Uterus (tissue), 4 donors: ENCODE measurements at places on chromosomes 6 and 20.

DNA sequence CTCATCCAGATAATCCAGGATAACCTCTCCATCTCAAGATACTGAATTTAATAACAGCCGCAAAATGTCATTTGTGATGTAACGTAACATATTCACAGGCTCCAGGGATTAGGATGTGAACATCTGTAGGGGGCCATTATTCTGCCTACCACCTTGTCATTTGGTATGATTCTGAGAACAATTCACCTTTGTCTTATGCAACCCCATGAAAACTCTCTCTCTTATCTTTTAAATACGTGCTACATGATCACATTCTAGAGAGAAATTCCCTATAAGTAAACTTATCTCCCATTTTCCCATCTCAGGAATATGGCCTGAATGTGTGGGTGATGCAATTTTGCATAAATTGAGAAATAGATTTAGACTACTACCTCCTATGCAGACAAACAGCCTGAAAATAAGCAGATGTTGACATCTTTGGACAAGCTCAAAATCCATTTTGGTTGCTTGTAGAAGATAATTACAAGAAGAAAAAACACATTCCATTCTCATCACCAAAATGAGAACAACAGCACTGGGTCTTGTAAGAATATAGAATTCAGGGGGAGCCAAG, 255.4 kb upstream of the STXBP5 start:
- DNase-seq, result no peak

DNA sequence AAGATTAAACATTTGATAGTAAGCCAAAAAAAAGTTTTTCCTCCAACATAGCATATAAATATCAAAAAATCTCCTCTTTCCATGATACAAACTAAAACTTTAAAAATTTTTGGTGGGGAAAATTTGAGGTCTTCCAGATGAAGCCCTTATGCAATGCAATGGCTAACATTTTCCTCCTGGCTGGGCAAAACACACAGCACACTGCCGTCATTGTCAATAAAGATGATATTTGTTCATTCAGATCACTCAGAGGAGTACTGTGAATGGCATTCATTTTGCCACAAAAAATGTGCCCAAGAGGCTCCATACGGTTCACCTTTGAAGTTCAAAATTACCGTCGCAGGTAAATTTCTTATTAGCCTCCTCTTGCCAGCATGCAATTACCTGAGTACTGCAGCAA, 33.9 kb upstream of the FBXO9 start:
- DNase-seq, result no peak

DNA sequence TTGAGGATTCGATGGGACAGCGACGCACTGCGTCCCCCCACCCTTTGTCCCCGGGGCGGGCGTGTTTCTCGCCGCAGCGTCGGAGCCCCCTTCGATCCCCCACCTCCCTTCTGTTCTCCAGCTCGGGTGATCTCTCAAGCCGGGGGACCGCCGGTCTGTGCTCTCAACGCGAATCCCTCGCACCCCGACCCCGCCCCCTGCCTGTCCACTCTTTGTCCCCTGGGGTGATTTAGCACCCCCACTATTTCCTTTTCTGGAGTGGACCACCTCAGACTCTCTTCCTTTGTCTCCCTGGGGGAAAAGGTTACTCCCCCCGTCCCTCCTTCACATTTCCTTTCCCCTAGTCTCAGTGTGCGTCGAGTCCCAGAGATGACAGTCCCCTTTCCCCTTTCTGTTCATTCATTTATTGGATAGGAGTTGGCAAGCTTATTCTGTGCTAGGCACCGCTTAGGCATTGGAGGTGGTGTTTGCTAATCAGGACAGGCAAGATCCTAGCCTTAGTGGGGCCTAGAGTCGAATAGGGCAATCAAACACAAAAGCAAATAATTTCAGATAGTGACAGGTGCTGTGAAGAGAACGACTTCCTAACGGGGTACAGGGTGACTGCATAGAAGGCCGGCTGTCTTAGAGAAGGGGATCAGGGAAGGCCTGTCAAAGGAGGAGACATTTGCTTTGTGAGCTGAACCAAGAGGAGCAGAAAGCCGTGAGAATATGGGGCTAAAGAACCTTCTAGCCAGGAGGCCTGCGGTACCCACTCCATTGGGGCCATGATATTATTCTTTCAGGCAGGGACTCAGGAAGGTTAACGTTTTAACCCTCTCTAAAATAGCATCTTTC, 741 bp downstream of the PTPN1 start:
- peak; percentile 41 for DNase-seq

DNA sequence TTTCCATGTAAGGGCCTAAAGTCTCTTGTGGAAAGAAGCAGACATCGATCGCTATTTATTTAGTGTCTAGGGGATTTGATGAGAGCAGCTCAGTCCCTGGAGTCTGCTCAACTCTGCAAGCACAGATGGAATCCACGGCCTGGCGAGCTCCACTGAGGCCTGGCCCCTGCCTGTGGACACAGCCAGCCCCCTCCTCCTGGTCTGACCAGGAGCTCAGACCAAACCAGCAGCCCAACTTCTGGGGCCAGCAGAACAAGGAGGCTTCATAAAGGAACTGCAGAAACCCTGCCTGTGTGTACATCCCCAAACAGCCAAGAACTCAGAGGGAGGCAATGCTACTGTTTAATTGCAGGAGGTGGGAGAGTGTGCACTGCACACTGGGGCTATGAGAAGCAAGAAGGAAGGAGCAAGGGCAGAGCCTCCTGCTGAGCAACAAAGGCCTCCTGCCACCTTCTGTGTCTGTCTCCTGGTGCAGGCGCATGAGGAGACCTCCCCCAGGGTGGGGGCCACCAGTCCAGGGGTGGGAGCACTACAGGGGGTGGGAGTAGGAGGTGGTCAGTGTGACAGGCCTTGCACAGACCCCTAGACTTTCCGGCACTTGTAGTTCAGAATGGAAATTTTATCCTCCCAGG, 3.8 kb downstream of the CST5 start:
- DNase-seq, result no peak

- DNase-seq, result no peak
Observed at GRCh38 chr6:144989319-144990107, 704.4 kb downstream of the UTRN start.

DNA sequence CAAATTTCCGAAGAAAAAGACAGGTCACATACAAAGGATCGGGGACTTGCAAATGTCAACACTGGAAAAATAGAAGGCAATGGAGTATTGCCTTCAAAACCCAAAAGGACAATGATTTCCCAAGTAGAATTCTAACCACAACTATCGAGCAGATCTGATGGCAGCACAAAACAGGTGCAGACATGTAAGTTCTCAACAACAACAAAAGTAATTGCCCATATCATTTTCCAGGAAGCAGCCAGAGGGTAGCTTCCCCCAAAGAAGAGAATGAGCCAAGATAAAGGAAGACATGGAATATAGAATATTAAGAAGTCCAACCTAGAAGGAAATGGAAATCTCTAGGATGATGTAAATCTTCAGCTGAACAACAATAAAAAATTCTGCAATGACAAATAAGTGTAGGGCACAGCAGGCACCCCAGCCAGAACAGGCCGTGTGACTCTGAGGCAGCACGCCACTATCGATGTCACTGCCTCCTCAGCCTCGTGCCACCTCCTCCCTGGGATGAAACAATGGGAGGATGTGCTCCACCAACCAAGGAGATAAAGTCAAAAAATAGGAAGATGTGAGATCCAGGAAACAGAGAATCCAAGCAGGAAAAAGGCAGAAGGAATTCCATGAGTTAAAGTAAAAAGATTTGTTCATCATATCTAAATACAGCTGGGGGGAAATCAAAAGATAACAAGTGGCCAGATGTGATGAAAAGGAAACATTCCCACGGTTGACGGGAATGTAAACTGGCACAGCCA, 34.1 kb downstream of the SERPINB1 start:
- DNase-seq, result no peak

- DNase-seq, result no peak
Observed at GRCh38 chr6:37540390-37540789, 40.7 kb upstream of the CCDC167 start.
